ENCODE measurements at places on chromosomes 16 and 17. TPM values are rescaled to one million over a fixed set of nuclear protein-coding genes. Genes with fewer than 3 reads are reported as not detected.

The WSCD1 gene
- 1.8 TPM for total RNA-seq

The HID1 gene
- total RNA-seq, result 11.7 TPM

The TBX6 gene
- 0.43 TPM for total RNA-seq

The KCNJ12 gene
- 17.3 TPM for total RNA-seq

The KIFC3 gene
- total RNA-seq, result 40.6 TPM

- no peak for DNase-seq
These were observed 882.8 kb upstream of the SOX9 start for GRCh38 chr17:71237903-71238538.

- no peak for DNase-seq
These were observed 3.9 kb upstream of the MYO1D start for GRCh38 chr17:32880671-32881453.
